T-cell (primary cell): ENCODE measurements at places on chromosomes 12 and 14. TPM values are rescaled to one million over a fixed set of nuclear protein-coding genes. Genes with fewer than 3 reads are reported as not detected.

Gene FERMT2
- total RNA-seq = 0.92 TPM

- H3K36me3 ChIP-seq = no peaks in the 10 kb centered on the region
- H3K4me1 ChIP-seq = no peaks in the 10 kb centered on the region
- H3K27me3 ChIP-seq = no peaks in the 10 kb centered on the region
- H3K27ac ChIP-seq = no peak overlapping the region
Observed at GRCh38 chr12:122148657-122149056, 25.4 kb downstream of the IL31 start.

DNA sequence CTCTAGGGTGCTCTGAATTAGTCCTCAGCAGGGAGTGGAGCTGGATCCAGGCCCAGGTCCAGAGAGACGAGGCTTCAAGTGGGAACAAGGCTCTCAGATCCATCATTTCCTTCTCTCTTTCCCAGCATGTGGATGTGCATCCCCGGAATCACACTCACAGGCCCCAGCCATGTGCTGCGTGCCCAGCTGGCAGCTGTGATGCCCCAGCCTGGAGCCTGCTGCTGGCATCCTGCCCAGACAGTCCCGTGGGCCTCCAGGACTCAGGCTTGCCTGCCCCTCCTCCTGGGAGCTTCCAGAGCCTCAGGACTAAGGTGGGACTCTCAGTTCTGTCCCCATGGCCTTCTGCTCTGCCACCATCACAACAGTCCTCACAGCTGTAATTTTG lies 6.2 kb upstream of the KRT84 start:
- no peak overlapping the region for H3K4me3 ChIP-seq
- H3K27ac ChIP-seq = no peak overlapping the region
- no peaks in the 10 kb centered on the region for H3K4me1 ChIP-seq
- no peak for DNase-seq

GRCh38 chr12:92695577-92695976 lies 7.2 kb upstream of the PLEKHG7 start:
- H3K27me3 ChIP-seq = no peaks in the 10 kb centered on the region
- H3K4me3 ChIP-seq = no peak overlapping the region
- H3K36me3 ChIP-seq = no peaks in the 10 kb centered on the region
- H3K27ac ChIP-seq = no peak overlapping the region
- DNase-seq = no peak
- H3K4me1 ChIP-seq = no peaks in the 10 kb centered on the region

DNA sequence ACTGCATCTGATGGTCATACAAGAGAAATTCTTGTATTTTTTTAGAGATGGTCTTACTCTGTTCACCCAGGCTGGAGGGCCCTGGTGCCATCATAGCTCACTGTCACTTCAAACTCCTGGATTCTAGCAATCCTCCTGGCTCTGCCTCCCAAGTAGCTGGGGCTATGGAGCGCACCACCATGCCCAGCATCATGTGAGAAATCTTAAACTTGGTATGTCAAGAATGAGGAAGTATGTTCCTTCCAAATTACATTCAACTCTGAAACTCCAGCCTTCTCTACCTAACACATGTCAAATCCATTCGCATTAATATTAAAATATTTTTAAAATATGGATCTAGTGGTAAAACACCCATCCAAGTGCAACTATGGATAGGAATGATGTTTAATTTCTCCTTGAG lies 27.5 kb upstream of the CDKN3 start:
- DNase-seq = no peak
- no peak overlapping the region for H3K27ac ChIP-seq
- no peak overlapping the region for H3K4me3 ChIP-seq
